GM10248 (cell line): ENCODE measurements at places on chromosomes 1 and 21.
A peak's percentile ranks its signal among the peaks of the same experiment; 100 is the strongest.

GRCh38 chr1:65431111-65431705, 10.7 kb downstream of the LEPR start:
- DNase-seq, result peak; percentile 19

DNA sequence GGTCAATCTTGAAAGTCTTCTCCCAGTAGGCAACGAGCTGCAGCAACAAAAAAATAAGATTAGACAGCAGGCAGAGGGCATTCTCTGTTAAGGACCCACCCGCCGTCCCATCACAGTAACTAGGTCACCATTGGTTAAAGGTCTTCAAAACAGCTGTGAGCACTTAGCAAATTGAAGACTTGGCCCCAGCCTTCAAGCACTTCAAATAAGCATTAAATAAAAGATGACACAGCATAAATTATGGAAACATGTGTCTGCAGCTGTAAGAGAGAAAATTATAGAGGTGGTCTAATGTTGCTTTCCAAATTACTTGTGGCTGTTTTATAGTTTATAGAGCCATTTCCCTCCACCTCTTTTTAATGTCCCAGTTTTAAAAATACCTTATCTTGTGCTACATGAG, 61.2 kb downstream of the VANGL1 start:
- DNase-seq, result no peak

GRCh38 chr21:43188181-43188580, 19.4 kb downstream of the CRYAA start:
- DNase-seq, result no peak

GRCh38 chr1:82330330-82330729, 529.6 kb downstream of the ADGRL2 start:
- no peak for DNase-seq

DNA sequence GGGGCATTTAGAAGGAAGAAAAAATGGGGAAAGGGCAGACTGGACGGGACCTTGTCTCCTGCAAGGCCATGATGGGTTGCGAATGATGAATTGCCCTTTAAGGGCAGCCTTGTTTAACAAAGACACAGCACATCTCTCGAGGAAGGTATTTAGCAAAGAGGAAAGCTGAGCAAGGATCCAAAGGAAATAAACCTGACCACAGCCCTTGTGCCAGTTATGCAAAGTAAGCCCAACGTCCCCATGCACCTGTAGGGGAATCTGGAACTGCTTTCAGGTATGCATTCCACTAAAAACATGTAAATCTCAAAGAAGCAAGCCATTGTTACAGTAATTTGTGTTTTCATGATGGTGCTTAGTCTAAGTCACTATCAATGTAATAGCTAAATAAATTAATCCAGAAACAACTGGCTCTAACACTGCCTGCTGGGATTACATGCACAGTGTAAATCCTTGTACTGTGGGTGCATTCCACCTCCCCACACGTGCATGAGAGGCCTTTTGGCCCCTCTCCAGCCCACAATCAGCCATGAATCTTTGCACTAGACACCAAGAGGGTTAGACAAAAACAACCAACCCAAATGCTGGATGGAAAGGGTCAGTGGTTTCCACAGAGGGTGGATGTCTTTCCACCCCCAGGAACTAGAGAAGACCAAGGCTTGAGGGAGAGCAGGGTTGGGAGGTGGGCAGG, 228.8 kb upstream of the KAZN start:
- DNase-seq, result no peak

- peak; percentile 77 for DNase-seq
These were observed 6.7 kb downstream of the TAS1R3 start for GRCh38 chr1:1337793-1338147.

GRCh38 chr1:30290581-30290980, 432.8 kb downstream of the MATN1 start:
- no peak for DNase-seq

- DNase-seq, result no peak
These were observed 36.9 kb upstream of the QSOX1 start for GRCh38 chr1:180117764-180118116.

GRCh38 chr1:92192246-92192645, 25.5 kb upstream of the C1orf146 start:
- no peak for DNase-seq

DNA sequence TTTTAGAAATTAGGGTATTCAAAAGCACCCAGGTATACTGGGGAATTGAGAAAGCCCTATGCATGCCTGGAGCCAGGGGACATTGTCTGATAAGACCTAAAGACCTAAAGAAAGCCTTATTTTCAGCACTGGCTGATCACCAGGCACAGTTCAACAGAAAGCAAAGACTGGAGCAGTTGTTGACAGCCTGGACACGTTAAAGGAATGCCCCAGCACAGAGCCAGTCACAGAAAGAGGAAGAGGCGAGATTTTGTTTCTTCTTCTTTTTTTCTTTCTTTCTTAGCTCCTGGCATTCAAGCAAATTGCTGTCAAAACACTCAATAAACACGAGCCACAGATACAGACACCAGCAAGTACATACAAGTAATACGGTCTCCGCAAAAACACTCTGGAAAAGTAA, 40.4 kb downstream of the RNF187 start:
- no peak for DNase-seq

DNA sequence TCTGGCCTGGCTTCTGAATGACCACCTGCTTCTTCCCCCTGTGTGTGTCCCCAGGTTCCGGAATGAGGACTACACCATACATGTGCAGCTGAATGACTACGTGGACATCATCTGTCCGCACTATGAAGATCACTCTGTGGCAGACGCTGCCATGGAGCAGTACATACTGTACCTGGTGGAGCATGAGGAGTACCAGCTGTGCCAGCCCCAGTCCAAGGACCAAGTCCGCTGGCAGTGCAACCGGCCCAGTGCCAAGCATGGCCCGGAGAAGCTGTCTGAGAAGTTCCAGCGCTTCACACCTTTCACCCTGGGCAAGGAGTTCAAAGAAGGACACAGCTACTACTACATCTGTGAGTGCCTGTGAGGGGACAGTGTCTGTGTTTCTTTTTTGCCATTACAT, 3.6 kb downstream of the EFNA1 start:
- no peak for DNase-seq

DNA sequence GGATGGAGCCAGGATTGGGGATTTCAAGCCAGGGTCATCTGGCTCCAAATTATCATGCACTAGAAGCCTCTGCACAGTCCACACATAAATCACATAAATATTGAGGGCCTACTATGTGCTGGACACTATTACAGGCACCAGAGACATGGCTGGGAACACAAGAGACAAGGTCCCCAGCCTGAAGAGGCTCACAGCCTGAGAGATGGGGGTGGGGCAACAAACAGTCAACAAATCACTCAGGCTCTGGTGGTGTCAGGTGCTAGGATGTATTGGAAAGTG, 41.6 kb upstream of the LAPTM5 start:
- no peak for DNase-seq

- DNase-seq, result no peak
These were observed 116.6 kb upstream of the PRDX6 start for GRCh38 chr1:173360487-173361063.

GRCh38 chr1:60329651-60330050, 256.1 kb upstream of the C1orf87 start:
- no peak for DNase-seq

DNA sequence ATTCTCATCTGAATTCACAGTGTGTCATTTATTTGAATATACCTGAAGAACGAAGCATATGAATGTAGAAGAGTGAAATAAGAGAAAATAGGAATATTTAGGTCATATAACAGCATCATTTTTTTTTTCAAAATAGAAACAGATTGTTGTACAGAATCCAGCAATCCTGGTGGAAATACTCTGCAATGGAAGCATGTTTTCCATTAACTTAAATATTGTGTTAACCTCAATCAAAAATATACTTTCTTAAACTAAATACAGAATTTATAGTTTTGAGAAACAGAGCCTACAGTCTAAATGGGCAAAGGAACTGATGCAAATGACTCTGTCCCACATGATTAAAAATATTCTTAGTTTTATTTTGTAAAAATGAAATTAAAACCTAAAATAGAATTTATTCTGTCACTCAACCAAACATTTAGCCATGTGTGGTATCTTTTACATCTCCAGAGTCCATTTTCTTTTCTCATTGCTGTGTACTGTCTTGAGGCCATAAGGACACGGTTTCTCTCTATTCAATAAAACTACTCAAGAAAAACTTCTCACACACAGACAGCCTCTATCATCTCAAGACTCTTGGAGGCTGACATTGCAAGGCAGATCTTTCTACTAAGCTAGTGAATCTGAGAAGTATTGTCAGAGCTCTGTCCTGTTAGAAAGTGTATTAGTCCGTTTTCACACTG, 322.6 kb downstream of the LTN1 start:
- no peak for DNase-seq

GRCh38 chr1:65955503-65955902, 162.8 kb downstream of the PDE4B start:
- no peak for DNase-seq

- peak; percentile 14 for DNase-seq
These were observed 907.6 kb upstream of the ADGRL2 start for GRCh38 chr1:80893115-80893514.

- DNase-seq, result no peak
These were observed 320.5 kb downstream of the KCTD3 start for GRCh38 chr1:215887627-215888026.

GRCh38 chr1:28126783-28127490, 38.5 kb upstream of the EYA3 start:
- DNase-seq, result no peak

DNA sequence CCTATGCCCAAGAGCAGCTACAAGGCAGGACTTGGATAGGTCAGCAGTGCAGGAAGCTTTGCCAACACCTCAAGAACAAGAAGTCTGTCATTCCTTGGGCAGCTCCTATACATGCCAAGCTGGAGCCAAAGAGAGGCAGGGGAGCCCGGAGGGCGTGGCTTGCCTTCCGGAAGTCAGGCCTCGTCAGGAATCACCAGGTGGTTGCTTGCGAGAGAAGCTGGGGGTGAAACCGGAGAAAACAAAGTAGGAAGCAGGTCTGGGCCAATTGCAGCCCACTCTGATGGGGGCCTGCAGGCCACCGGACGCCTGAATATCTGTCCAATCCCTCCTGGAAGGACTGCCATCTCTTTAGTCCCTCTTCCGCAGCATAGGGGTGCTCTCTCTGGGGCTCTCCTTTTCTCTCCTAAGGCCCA, 794 bp upstream of the FAM76A start:
- no peak for DNase-seq

DNA sequence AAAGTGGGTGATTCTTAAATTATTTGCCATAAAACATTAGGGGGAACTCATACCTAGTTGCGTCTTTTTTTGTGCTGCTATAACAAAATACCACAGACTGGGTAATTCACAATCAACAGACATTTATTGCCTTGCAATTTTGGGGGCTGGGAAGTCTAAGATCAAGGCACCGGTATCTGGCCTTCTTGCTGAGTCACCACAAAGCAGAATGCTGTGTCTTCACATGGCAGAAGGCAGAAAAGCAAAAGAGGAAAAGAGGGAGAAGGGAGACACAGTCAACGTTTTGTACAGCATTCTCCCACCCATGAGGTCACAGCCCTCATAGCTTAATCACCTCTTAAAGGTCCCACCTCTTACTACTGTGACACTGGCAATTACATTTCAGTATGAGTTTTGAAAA, 291.0 kb downstream of the CHRM3 start:
- DNase-seq, result no peak

DNA sequence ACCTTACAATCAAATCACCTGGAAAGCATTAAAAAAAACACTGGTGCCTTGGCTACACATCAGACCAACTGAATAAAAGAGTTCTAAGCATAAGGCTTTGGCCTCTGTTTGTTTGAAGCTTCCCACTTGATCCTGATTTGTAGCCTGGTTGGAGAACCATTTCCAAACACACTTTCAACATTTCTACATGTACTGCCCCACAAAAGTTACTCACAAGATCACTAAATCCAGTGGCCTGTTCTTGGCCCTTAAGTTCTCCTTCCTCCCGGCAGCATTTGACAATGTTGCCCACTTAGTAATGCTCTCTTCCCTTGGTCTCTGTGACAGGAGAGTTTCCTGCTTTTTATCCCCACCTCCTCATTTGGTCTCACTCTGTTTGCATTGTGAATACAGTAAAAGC, 11.8 kb downstream of the GAS5 start:
- DNase-seq, result no peak

DNA sequence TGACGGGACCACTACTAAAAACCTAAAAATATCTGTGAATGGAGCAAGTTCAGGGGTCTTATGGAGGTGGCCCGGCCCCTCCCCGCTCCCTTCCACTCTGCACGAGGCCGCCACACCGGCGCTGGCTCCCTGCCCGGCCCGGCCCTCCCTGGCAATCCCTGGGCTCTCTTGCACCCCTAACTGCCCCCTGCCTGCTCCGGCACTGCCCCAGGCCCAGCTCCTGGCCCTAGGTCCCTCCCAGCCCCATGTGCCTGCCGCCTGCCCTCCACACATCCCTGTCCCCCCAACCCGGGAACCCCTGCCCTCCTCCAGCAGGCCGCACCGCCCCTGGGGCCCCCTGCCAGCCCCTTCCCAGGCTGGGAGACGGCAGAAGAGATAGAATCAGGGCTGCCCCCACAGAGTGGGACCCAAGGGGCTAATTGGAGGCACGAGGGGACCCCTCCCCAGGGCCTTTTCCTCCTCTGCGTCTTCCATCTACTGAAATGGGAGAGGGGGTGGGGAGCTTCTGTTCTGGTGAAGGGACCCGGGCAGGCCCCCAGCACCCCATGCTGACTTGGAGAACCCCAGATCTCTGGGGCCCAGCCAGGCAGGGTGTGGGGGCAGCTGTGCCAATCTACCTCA, 9.3 kb upstream of the CTRC start:
- no peak for DNase-seq

DNA sequence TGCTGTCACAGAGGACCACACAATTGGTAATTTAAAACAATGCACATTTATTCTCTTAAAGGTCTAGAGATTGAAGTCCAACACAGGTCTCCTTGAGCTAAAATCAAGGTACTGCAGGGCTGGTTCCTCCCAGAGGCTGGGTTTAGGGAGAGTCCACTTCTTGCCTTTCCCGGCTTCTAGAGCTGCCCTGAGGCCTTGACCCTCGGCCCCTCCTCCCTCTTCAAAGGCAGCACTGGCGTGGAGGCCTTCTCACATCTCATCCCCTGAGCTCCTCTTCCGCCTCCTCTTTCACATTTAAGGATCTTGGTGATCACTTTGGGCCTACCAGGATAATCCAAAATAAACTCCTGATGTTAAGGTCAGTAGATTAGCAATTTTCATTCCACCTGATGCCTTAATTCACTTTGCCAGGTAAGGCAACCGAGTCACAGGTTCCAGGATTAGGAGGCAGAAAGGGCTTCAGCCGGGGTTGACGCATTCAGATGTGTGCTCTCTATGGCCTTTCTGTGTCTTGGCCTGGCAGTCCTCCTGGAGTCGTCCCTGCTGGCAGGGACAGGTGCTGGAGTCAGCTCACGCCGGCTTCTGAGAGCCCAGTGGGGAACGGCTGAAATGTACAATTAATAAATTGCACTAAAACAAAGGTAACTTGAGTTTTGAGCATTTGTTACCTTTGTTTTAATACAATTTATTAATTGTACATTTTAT, 61.2 kb upstream of the ABCG1 start:
- no peak for DNase-seq

DNA sequence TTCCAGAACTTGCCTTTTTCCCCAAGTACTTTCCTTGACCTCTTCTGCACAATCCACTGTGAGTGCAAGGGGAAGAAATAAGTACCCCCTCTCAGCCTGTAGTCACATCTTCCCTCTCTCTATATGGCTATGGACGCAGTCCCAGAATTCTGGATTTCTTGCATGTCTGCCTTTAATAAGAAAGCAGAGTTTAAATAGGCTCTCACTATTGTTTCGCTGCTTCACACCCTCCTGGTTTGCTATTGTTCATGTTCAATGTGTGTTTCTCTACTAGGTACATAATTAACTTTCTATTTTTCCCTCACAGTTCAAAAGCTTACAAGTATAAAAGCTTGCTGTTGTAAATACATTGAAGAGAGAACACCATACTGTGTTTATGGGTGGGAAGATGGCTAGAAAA, 181.5 kb upstream of the C1orf105 start:
- no peak for DNase-seq

- no peak for DNase-seq
These were observed 49.3 kb downstream of the ZC3H11B start for GRCh38 chr1:219563568-219563967.
